ENCODE measurements at places on chromosomes 7 and 10. TPM values are rescaled to one million over a fixed set of nuclear protein-coding genes. Genes with fewer than 3 reads are reported as not detected.
A peak's percentile ranks its signal among the peaks of the same experiment; 100 is the strongest.

The CDK13 gene
- polyA plus RNA-seq, result 37.9 TPM

The MTPN gene
- polyA plus RNA-seq, result 111 TPM

The KLF14 gene
- not detected for polyA plus RNA-seq

The PTPRZ1 gene
- 2.7 TPM for polyA plus RNA-seq

The TUBB8 gene
- 0.08 TPM for polyA plus RNA-seq

The ABCB1 gene
- not detected for polyA plus RNA-seq

- no peak for DNase-seq
Measured at GRCh38 chr10:124285587-124286527, 132.9 kb downstream of the OAT start.

GRCh38 chr10:119391440-119392251 is 150.9 kb downstream of the RGS10 start:
- peak; percentile 76 for DNase-seq

- no peak for DNase-seq
Measured at GRCh38 chr10:74081941-74082718, 68.5 kb downstream of the AP3M1 start.

- no peak for DNase-seq
Measured at GRCh38 chr10:62380016-62380415, 5.8 kb downstream of the ZNF365 start.

- no peak for DNase-seq
Measured at GRCh38 chr10:48213047-48213446, 61.4 kb downstream of the FRMPD2 start.

GRCh38 chr10:77756319-77757232 is 119.0 kb upstream of the KCNMA1 start:
- DNase-seq, result peak; percentile 24

GRCh38 chr10:124763267-124763666 is 19.1 kb upstream of the FAM53B start:
- no peak for DNase-seq

DNA sequence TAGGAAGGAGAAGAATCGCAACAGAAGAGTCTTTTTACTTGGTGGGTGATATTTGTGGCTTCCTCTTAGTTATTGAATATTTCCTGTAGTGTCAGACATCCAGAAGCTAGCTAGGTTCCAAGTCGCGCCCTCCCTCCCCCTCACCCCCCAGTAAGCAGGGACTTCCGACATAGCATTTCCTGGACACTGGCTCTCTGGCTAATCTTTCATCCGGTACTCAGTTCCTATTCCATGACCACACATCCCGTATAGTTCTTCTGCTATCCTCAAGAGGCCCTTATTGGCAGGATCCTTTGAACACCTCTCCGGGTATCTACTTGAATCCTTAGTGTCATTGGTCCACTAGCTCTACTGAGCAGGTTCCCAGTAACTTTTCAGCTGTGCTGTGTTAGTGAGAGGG is 167.8 kb downstream of the HDAC9 start:
- no peak for DNase-seq

GRCh38 chr7:4774658-4775249 is 669 bp upstream of the AP5Z1 start:
- DNase-seq, result no peak

DNA sequence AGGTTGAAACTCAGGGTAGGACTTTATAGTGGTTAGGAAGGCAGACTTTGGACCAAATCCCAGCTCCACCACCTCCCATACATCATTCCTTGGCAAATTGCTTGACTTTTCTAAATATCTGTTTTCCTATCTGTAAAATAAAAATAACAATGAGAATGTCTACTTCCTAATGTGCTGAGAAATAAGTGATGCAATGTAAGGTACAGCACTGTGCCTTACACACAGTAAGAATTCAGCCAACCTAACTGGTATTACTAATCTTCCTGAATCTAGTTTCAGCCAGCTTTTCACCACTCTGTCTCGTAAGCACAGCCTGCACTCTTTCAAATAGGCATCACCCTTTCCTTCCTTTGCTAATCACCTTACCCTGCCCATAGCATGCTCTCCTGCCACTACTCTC is 9.7 kb downstream of the PRLHR start:
- DNase-seq, result no peak

DNA sequence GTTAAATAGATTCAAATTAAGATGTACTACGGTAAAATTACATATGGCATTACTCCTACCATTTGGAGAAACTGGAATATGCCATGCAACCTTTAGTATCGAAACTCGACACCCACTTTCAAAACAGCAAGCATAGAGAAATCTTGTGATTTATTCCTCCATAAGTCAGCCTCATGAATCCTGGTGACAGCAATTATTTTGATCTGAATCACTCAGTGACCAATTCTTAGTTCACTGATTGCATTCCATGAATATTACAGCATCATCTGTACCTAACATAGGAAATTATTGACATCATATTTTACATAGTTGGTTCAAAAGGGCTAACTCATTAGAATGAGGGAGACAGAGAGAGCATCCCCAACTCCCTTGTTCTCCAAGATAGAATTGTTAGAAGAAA is 89.6 kb downstream of the CACNB2 start:
- DNase-seq, result no peak

DNA sequence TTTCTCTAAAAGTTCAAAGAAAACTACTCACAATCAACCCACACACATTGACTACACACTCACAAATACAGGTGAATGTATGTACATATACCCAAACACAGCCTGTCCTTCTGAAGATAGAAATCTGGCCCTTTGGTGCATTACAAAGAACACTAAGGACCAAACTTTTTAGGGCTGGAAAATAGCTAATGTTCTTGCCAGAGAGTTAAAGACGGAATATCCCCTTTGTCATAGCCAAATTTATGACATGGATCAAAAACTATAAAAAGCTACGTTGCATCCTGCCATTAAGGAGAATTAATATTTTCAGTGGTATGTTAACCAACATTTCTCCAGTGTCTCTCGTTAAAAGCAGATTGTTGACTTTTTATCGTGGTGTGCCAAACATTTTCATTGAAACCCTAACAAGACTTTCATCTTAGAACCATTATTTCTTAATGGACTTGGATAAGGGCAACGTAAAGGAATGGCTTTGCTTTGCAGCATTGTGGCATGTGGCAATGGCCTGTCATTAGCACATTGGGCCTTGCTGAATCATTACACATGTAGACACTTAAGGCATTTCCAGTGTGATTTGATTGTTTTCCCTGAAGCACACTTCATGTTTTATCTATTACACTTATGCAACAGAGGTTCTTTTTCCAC is 150.9 kb upstream of the MEOX2 start:
- DNase-seq, result peak; percentile 61

DNA sequence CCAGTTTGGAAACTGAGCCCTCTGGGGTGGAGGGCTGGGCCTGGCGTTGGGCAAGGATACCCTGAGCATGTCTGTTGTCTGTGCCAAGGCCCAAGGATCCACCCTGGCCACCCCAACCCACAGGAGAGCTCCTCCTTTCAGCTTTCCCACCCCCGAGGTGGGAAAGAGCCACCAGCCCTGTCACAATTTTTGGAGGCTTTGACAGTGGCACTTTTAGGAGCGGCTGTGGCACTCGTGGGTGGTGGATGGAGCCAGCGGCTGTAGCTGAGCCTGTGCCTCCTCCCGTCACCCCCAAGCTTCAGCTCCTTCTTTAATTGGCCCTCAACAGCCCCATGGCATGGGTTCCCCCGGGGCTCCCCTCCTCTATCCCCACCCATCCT is 18.2 kb upstream of the ZNF862 start:
- DNase-seq, result no peak

DNA sequence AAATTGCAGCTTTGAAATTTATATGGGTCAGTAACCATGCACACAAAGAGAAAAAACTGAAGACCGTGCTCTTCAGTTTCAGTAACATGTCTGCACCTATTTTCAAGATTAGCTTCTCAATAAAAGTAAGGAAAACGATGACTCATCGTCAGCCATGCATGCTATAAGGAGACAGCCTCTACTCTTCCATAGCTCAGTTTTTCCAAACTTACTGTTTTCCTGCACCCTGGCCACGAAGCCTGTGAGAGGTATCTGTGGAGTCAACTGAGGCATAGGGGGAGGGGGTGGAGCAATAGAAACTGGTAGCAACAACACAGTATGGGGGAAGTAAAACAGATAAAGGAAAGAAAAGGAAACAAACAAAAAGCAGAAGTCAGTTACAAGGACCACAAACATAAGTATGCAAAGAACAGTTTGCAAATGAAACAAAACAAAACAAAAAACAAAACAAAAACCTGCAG is 58.0 kb downstream of the PDSS1 start:
- DNase-seq, result no peak

DNA sequence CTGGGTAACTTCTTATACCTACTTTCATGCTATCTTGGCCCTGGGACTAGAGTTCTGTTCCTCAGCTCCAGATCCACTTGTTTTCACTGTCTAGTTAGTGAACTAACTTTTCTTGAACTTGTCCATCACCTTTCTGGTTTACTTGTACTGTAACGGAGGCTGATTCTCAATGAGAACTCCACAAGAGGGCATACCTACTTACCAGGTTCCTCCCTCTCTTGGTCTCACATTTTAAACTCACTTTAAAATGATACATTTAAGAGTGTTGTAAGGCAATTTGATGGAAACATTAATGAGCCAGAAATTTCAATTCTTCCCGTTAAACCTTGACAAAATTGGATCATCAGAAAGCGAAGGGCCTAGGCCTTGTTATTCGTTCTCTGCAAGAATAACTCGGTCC is 111.6 kb downstream of the MAGI2 start:
- DNase-seq, result no peak
